ENCODE measurements at places on chromosomes 4 and X.

GRCh38 chrX:50097071-50097470, 103.7 kb downstream of the AKAP4 start:
- no peak for DNase-seq

DNA sequence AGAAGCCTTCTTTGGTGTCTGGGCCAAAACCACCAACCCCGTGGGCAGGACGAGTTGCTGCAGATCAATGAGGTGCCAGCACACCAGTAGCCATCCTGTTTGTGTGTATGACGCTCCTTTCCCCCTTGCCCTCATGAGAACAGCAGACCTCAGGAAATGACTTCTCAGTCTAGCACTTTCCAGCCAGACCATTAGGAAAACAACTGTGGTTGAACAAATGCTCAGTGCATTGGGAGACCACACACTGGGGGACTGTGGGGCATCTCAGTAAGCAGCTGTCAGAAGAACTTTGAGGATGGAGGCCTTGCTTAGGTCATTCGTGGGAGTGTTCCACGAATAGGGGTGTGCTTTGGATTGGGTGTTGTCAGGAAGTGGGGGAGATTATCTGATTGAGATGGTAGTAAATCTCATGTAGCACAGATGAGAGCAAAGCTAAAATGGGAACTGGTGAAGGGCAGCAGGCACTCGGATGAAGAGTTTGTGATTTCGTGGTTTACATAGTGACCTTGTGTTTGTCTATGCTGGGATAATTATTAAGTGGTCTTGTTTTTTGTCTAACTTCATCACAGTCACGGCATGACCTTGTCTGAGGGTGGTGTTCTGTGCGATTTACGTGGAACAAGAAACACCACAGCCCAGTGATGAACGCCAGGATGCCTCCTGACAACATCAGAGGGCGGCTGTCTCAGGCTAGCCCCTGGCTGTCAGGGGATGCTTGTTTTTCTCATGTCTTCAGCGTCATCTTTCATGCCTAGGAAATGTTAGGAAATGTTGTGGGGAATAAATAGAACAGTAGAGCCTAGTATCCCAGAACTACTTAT, 70.1 kb downstream of the USP46 start:
- DNase-seq: peak; percentile 92

GRCh38 chr4:166065324-166065723, 192.3 kb downstream of the TLL1 start:
- no peak for DNase-seq

- DNase-seq: peak; percentile 16
Observed at GRCh38 chr4:127505203-127505602, 127.6 kb upstream of the INTU start.

DNA sequence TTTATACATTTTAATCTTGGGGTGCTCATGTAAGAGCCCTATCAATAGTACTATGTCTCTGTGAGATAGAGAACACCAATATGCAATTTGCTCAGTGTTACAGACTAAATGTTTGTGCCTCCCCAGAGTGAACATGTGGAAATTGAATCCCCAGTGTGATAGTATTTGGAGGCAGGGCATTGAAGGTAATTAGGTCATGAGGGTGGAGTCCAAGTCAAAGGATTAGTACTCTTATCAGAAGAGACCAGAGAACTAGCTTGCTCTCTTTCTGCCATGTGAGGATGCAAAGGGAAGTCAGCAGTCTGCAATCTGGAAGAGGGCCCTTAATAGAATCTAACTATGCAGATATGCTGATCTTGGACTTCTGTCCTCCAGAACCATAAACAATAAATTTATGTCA, 1317.0 kb downstream of the STIM2 start:
- no peak for DNase-seq

GRCh38 chrX:53084043-53084570, 1.9 kb downstream of the TSPYL2 start:
- DNase-seq: no peak

DNA sequence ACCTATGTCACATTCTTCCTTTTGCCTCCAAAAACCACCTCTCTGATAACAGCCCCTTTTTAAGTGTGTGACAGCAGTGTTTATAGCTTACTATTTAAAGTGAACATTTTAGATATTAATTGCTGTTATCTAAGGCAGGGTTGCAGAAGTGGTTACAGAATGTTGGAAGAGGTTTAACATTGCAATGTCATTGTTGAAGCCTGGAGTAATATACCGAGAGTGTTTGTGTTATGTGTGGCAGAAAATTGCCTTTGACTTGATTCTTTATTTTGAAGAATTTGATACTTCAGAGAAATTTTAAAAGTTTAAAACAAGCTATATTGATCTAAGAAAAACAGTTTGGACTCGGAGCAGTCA, 37.1 kb downstream of the SMARCAD1 start:
- no peak for DNase-seq

- DNase-seq: peak; percentile 49
Observed at GRCh38 chr4:65508168-65508567, 162.1 kb downstream of the EPHA5 start.

- no peak for DNase-seq
Observed at GRCh38 chr4:38734446-38734845, 48.3 kb downstream of the TLR10 start.
